ENCODE measurements at places on chromosomes 5 and 9.

DNA sequence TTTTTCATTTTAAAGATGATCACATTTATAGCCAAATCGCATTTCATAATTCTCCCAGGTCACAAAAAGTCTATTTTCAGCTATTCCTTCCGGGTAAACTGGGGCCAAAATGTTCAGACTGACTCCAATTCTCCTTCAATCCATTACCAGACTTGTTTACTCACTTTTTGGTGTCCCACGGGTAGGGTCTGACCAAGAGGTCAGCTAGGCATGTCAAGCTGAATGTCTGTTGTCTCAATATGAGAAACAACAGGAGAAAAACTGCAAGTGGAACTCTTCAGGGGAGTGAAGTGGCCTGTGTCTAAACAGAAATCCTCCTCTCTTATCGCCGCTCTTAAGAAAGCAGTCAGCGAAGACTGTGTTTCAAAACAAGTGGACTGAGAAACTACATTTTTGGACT, 171.3 kb downstream of the APBA1 start:
- no peak for DNase-seq

GRCh38 chr5:79707535-79707934, 17.9 kb downstream of the CMYA5 start:
- DNase-seq, result no peak

DNA sequence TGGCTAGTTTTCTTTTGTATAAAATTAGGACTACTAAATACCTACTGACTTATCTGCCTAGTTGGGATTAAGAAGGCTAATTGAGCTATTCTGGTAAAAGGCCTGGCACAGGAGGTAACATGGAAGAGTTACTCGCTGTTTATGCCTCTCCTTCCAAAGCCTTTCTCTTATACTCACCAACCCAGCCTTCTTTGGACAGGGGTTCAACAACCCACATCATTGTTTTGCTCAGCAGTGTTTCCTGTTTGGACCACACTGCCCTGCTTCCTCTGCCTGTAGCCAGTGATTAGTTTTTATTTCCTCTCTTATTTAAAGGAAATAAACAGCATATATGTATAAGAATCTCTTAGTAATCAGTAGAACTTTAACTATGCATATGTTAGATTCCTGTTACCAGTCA, 85.1 kb upstream of the TLX3 start:
- no peak for DNase-seq

- DNase-seq, result no peak
Observed at GRCh38 chr5:164361986-164362385, 856.6 kb downstream of the MAT2B start.

DNA sequence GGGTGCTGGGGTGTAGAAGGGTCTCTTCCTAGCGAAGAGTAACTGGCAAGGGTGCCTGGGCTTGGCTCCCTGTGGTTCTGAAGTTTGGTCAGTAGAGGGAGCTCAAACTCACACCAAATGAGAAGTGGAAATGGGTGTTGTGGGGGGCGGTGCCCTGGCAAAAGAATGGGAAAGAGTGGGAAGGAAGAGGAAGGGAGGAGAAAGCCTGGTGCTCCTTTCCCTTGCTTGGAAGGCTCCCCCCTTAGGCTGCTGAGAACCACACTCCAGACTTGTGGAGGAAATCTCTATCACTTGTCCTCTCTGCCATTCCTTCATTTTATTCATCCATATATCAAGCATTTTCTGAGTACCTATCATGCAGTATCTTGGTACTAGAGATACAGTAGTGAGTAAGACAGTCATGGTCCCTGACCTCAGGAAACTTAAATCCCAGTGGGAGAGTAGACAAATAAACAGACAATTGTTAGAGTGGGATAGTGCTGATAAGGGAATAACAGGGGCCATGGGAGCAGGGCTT, 13.0 kb downstream of the SLC4A9 start:
- DNase-seq, result peak; percentile 71

DNA sequence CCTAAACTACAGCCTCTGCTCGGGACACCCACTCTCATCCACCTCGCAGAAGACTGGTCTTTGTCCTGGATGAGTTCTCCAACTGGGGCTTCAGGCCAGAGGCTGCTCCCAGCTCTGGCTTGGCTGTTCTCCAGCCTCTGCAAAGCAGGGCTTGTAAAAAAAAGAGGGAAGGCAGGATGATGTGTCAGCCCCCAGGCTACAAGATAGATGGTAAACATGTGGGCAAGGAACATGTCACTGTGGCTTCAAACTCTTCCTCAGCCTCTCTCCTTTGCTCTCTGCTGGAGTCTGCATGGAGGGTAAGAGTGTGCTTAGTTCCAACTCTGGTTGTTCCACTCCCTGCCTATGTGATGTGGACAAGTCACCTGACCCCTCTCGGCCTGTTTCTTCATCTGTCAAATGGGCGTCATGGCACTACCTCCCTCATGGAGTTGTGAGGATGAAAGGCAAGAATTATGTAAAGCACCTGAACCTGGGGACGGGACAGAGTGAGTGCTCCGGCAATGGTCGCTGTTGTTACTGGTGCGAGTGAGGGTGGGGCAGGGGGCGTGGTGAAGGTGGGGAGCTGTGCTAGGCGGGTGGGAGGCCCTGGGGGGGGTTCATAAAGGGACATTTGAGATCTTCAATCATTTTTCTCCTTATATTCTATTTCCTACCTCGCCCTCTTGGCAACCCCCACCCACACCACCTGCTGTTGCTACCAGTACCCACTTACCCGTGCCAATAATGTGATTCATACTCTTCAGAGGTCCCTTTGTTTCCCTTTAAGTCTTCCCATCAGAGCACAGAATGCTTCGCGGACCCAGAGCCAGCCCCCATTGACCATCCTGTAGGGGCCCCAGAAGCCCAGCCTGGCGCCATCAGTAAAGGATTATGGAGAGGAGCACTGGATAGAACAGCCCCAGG, 6.8 kb upstream of the ZNF79 start:
- no peak for DNase-seq

DNA sequence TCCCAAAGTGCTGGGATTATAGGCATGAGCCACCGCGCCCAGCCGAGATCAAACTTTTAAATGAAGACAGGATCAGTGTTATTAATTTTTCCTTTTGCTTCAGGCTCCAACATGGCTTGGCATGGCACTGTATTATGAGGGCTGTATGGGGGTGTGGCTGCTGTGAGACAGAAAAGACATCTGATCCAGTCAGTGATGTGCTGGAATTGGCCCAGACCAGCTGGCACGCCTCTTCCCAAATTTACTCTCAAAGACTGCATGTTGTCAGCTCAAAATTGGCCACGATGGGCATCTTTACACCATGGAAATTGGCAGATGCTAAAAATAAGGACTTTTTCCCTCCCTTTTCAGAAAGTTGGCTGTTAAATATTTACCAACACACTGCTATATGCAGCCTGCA, 12.1 kb upstream of the COL27A1 start:
- no peak for DNase-seq
